Islet precursor cell (in vitro differentiated cells): ENCODE measurements at places on chromosomes 12 and 14.

- peak; percentile 12 for DNase-seq
These were observed 107.0 kb downstream of the VRK1 start for GRCh38 chr14:96904201-96904600.

DNA sequence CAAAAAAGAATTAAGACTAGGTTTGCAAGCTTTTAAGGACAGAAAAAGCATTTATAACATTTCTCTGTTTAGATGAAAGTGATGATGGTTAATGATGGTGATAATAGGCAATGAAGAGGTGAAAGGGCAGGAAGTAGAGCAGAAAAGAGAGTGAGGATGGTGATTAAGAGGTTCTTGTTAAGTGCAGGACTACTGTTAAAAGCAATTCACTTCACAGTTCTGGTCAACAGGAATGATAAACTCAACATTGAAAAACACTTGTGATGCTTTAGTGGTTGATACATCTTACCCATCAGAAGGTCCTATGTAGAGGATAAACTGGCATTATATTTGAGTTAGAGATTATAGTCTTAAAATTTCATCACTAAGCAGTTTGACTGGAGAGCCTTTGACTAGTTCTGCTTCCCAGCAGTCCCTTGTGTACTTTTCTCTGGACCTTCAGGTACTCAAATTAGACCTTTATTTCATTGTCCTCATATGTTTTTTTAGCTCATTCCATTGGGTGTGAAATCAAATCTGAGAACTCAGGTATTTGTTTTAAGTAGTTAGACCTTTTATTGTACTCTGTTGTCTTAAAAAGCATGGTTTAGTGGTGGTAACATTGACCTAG, 10.9 kb downstream of the RAP1B start:
- no peak for DNase-seq

DNA sequence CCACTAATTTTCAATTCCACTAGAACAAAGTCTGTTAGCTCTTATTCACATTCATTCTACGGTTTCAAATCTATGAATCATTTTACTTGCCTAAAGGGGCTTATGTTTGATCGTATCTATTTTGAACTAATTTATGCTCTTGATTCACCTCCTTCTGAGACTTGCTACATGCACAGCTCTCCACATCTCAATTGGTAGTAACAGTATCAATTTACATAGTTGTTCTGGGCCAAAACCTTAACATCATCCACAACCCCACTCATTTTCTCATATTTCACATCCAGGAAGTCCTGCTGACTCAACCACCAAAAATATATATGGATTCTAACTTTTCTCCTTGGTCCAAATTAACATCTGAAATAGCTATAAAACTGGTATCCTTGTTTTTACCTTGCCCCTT, 208.6 kb downstream of the RASSF9 start:
- no peak for DNase-seq

GRCh38 chr14:30648471-30648870, 26.4 kb downstream of the SCFD1 start:
- no peak for DNase-seq

DNA sequence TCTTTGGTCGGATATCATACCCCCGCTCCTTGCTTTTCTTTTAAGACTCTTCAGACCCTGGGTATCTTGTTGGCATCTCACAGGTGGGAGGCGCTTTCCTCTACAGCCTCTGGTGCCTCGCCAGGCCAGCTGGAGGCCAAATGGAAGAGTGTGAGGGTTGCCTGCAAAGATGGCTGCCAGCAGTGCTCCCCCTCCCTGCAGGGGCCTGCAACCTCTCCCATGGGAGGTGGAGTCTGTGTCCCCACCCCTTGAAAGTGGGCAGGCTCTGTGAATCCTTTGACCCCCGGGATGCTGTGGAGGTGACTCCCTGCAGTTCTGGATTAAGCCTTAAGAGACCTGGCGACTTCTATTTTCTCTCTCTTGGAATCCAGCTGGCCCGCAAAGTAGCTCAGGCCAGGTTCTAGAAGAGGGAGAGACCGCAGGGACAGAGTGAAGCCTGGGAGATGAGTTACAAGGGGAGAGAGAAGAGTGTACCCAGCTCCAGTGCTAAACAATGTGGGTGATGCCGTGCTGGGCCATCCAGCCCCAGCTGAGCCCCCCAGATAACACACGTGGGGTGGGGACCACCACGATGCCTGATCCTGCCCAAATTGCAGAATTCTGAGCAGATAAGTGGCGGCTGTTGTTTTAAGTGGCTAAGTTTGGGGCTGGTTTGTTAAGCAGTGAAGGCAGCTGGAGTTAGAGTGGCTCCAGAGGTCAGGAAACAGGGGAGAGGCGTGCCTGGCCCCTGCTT, 37.9 kb upstream of the NCOR2 start:
- DNase-seq, result peak; percentile 53

- no peak for DNase-seq
These were observed 1.2 kb downstream of the CCDC92 start for GRCh38 chr12:123971449-123971769.

- no peak for DNase-seq
These were observed 28.3 kb downstream of the SLC5A8 start for GRCh38 chr12:101181776-101182175.

DNA sequence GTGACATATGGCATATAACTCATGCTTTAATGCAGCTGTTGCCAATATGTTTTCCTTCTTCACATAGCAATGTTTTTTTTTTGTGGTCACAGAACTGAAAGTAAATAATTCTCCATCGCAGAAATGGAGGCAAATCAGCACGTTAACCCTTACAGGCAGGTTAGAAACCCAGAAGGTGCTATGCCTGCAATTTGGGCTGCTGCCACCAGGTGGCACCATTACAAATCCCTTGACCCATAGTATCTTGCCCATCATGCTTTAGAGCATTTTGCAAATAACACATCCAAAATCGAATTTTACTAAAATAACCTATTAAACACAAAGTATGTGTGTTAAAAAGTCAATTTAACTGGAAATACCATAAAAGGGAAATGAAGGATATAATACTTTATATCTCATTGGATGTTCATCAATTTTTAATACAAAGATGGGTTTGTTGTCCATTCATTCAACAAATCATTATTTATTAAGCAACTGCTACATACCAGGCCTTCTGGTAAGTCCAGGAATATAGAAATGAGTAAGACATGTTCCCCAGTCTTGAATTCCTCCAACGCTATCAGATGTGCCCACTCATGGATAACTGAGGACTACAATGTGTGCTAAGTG, 340.1 kb downstream of the GLT1D1 start:
- no peak for DNase-seq

DNA sequence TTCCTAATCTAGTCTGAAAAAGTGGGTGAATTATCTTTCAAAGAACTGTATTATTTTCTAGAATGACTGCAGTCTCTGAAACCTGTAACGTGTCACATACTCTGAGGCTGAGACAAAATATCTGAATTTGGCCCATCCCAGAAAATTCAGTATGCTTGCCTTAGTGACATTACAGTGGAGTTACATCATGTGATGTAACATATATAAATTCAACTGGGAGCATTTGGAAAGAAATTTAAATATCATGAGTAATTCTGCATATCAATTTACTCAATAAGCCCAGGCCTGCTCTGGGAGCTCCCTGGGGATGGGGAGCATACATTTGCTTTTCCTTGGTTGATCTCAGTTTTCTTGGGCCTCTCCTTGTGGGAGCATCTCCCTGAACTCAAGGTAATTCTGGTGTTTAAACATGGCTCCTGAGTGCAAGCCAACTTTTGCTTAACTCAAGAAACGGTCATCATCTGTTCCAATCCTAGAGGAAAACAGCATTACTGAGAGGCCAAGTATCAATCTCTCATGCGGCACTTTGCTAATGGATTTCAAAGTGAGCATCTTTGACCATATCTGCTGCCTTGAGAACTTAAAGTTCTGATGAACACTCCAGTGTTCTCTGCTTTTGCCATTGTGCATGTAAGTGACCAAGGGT, 54.4 kb downstream of the AKAP6 start:
- no peak for DNase-seq

DNA sequence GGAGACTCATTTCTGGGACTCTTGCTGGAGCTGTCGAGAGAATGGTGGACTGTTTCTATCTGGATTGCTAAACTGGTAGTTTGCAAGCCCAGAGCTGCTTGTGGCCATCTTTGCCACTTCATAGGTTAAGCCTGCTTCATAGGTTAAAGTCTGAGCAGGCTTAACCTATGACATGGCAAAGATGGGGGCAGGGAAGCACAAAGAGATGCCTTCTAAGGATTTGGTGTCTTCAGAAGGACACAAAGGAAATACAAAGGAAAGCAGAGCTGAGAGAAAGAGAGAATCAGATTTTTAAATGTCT, 78.4 kb upstream of the MAX start:
- no peak for DNase-seq

GRCh38 chr12:89040146-89040964, 311.9 kb downstream of the DUSP6 start:
- no peak for DNase-seq

DNA sequence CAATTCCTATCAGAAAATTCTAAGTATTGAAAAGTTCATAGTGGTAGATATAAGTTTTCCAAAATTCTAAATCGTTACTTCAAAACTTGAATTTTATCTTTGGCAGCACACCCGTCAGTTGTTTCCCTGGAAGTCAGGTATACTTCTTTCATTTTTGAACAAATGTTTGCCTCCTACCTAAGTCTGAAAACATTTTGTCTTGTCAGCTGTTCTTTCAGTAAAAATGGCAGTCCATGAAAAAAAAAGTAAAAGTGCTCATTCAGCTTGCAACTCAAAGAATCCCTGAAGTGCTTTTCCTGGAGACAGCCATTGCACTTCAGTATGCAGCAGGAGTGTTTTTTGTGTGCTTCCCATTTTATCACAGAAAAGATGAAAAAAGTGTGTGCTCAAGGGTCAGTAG, 130.1 kb upstream of the NEDD1 start:
- DNase-seq, result no peak

GRCh38 chr12:55972911-55973598, 823 bp upstream of the RAB5B start:
- DNase-seq, result peak; percentile 69
